Stimulated activated CD8-positive, alpha-beta memory T cell treated with anti-CD3 and anti-CD28 coated beads, Interleukin-4, amount 100 ng/mL, for 4 hours (primary cell): ENCODE measurements at places on chromosomes 5 and 9.

DNA sequence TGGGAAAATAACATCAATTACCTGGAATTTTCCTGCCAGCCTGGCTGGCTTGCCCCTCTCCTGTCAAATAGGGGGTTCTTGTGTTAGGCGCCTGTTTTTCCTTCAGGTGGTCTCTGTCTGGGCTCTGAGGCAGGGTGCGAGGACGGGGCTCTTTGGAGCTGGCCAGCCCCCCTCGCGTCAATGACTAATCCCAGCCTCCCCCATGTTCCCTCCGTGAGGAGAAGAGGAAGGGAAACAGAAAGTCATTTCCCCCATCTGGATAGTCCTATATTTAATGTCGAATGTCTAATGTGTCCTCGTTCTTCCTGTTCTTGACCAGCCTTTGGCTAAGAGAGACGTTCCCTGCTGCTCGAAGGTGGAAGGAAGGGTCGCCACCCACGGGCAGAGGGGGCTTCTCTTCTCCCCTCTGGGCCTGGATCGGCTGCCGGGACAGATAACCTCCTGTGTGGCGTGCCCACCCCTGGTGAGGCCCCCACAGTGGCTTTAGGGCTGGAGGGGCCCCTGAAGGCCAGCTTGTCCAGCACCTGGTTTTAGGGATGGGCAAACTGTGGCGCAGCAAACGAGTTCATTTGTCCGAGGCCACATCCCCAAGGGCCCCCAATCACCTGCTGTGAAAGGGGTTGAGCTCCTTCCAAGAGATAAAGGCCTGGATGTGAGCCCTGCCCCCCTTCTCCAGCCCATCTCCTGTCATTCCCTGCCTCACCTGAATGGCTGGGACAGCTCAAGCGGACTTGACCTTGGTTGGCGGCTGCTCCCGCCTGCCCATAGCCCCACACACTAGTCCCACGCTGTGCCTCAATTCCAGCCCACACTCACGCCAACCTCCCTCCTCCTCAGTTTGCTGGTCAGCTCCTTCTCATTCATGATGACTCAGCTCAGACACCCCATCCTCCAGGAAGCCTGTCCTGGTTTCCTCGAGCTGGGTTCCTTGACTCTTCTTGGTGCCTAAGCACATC, 35.9 kb upstream of the UNC5A start:
- no peak for DNase-seq

GRCh38 chr5:51832934-51833470, 449.8 kb downstream of the ISL1 start:
- DNase-seq, result no peak

GRCh38 chr5:55456216-55456895, 78.4 kb downstream of the PLPP1 start:
- no peak for DNase-seq

DNA sequence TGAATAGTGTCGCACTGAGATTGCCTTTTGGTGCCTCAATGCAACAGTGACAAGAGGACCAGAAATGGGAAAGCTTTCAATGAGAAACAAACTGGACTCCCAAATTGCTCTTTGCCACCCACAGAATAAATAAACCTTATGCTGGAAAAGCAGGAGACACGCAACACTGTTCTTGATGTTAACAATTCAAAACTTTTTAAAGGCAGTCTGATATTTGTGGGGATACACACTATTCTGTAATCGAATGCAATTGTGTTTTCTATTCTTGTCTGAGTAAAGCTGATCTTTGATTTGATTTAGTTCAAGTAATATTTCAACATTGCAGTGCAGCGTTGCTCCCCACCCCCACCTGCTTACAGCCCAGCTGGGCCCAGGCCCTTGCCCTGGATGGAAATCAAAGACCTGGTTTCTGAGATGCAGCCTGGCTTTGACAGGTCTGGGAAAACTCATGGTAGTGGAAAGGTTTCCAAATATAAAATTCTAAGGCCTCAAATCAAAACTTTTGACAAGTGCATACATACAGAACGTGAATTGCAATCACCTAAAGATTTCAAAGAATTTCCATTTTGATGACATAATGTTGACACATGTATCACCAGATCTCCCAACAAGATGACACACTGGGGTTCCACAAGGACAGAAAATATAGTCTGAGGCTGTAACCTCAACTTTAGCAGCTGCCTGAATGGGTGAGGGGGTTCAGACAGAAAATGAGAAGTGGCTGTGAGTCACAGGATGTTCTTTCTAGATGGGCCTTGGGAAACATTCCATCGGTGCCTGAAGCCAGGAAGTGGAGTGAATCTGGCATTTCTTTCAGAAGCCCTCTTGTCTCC, 55.1 kb downstream of the ABCA1 start:
- no peak for DNase-seq

GRCh38 chr5:119343766-119344165, 12.1 kb upstream of the TNFAIP8 start:
- DNase-seq, result peak; percentile 45

GRCh38 chr5:53482717-53483638, 2.5 kb downstream of the FST start:
- DNase-seq, result no peak

GRCh38 chr5:179138568-179138925, 78.4 kb downstream of the ZNF354C start:
- DNase-seq, result no peak

DNA sequence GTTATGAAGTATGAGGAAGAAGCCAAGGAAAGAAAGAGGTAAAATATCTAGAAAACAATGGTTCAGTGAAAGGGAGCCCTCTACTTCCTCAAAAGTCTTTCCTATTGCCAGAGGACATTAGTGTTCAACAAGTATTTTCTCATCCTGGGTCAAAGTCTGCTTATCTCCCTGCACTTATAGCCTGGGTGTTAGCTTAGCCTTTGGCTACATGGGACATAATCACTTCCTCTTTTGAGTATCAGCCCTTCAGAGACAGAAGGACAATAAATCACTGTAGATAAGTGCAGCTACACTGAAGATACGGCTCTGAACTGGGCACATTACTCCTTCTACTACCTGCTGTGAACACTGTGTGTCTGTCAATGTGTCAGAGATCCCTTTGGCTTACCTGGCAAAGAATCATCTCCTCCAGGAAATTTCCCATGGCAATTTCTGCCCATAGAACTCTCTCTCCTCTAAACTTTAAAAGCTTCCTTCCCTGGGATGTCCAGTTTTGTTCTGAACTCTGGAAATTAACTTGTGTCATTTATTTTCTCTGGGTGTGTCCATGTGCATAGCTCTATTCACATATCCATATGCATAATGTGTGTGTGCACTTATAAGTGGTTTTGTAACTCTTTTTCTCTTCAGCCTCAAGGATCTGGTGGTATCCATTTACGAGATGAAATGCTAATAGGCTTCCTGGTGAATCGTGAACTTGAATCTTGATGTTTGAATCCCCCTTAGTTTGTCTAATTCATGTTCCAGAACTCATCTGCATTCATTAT, 30.0 kb upstream of the RECK start:
- DNase-seq, result no peak

DNA sequence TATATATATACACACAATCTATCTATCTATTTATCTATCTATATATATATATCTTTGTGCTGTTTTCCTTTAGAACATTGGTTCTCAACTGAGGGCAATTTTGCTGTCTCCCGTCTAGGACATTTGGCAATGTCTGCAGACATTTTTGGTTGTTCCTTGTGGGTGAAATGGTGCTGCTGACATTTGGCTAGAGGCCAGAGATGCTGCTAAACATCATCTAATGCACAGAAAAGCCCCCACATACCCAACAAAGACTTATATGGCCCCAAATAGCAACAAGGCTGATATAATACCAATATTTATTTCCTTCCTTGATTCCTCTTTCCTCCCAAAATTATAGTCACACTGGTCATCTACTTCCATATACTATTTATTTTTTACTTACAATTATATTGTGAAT, 197.5 kb downstream of the TRPM3 start:
- DNase-seq, result no peak

GRCh38 chr5:43010935-43011315, 29.2 kb downstream of the ANXA2R start:
- no peak for DNase-seq

- DNase-seq, result no peak
These were observed 3.3 kb downstream of the MUSK start for GRCh38 chr9:110671849-110672248.

DNA sequence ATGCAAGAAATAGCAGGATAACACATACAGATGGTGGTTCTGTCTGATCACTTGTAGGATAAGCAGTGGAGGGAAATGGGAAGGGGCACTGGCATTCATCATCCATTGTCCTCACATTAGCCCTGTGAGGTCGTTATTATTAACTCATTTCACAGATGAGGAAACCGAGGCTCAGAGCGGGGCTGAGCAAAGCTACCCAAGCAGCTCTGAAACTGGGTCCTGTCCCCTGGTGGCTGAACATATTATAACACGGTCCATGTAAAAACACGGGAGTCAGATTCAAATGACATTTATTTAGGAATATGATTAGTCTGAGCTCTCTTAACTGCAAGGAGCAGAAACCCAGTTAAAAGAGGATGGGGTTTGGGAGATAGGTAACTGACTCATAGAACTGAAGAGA, 43.1 kb downstream of the HRH2 start:
- no peak for DNase-seq

GRCh38 chr5:146015001-146015400, 78.6 kb downstream of the SH3RF2 start:
- no peak for DNase-seq

- no peak for DNase-seq
These were observed 238.6 kb downstream of the FANCC start for GRCh38 chr9:95078939-95079338.

DNA sequence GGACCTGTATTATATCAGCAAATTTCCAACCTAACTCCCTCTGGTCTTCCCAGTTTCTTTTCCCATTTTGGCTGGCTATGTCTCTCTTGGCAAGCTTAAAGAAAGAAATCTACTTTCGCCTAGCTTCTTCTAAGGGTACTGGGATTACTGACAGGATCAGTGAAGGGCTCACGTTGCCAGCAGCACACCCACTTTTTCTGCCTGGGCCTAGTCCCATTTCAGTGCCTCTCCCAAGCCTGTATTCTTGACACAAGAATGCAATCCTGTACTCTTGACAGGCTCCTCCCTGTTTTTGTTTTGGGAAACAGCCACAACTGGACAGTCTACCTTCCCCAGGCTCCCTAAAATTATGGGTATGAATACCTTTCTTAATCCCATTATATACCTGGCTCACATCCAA, 170.5 kb downstream of the EPB41L4A start:
- no peak for DNase-seq

DNA sequence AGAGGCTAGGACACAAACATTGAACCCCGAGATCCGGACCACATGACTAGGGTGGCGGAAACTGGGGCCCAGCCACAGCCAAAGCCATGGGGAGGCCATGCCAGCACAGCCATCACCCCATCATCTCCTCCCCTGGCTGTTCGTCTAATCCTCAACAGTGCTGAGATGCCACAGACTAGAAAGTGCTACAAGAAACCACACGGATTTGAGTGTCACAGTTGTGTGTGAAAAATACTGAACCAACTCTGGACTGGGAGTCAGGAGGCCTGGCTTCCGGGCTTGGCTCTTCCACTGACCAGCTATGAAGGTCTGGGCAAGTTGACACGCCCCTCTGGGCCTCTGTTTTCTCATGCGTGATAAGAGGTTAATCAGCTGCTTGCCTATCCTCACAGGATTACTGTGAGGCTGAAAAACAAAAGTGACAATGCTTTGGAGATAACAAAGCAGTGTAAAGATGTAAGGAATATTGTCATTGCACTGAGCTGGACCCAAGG, 38.8 kb upstream of the SHB start:
- no peak for DNase-seq

DNA sequence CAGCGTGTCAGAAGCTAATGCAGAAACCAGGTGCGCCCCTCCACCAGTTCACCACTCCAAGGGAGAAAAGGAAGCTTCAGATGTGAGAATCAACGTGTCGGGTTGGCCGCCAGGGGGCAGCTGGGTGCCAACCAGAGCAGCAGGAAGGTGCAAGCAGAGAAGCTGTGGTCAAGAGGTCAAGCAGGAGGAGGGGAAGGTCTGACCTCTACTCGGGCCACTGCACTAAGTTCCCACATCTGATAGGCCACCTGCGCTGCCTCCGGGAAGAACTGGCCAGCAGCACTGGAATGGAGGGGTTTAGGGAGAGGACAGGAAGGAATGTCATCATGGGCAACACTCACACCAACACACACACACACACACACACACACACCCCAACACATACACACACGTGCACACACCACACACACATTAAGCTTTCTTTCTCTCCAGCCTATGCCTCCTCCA, 31.4 kb downstream of the ANXA6 start:
- DNase-seq, result no peak

DNA sequence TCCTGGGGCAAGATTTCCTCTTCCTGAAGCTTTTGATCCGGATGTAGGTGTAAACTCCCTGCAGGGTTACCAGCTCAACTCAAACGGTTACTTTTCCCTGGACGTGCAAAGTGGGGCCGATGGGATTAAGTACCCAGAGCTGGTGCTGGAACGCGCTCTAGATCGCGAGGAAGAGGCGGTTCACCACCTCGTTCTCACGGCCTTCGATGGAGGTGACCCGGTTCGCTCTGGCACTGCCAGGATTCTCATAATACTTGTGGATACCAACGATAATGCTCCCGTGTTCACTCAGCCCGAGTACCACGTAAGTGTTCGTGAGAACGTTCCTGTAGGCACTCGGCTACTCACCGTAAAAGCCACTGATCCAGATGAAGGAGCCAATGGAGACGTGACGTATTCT, 820 bp downstream of the PCDHGA4 start:
- DNase-seq, result no peak

DNA sequence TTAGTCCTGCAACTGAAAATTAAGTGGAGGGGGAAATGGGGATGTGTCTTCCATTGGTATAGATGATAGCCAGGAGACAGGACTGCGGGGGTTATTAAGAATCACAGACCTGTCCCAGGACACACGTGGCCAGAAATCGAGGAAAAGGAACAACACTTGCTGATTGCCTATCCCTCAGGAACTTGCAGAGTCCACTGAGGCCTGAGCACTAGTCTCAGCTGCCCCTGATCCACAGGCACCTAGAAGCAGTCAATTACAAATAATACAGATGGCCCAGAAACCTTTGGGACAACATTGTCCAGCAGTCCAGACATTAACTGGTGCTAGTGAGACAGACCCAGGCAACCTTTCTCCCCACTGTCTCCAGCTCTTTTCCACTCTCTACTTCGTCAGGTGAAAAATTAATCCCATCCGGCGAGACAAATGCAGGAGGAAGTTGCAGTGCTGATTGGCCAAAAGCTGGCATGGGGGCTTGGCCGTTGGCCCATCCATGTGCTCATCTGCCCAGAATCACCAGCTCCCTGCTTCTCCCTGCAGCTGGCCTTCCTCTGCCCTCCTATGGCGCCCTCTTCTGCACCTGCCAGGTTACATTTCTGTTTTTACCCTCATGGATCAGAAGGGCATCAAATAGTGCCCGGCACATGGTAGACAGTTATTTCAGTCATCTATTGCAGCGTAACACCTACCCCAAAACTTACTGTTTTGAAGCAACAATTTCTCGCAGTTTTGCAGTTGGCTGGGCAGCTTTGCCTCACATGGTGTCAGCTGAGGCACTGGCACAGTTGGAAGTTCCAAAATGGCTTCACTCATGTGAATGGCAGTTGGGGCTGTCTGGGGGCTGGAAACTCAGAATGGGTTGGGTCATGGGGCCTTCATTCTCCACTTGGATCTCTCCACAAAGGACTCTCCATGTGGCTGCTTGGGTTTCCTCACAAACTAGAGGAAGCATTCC, 3.6 kb upstream of the B4GALT1 start:
- no peak for DNase-seq
